Left lung (tissue), 14 donors: ENCODE measurements at places on chromosomes 2 and 18.

DNA sequence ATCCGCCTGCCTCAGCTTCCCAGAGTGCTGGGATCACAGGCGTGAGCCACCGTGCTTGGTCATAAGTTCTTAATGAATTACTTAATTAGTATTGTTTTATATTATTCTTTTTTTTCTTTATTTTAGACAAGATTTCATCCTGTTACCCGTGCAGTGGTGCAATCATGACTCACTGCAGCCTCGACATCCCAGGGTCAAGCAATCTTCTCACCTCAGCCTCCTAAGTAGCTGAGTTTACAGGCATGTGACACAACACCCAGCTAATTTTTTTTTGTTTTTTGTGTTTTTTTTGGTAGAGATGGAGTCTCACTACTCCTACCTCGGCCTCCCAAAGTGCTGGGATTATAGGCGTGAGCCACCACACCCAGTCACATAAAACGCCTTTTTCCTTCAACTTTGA, 17.3 kb downstream of the C2orf42 start:
- DNase-seq, result no peak

- DNase-seq, result peak; percentile 59
Observed at GRCh38 chr2:100427627-100428258, 10.3 kb upstream of the CHST10 start.

DNA sequence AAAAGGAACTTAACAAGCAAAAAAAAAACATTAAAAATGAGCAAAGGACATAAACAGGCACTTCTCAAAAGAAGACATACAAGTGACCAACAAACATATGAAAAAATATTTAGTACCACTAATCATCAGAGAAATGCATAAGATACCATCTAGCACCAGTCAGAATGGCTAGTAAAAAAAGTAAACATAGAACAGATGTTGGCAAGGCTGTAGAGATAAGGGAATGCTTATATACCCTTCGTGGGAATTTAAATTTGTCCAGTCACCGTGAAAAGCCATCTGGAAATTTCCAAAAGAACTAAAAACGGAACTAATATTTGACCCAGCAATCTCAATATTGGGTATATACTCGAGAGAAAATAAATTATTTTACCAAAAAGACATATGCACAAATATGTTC, 1751.3 kb upstream of the LRRTM1 start:
- DNase-seq, result no peak

DNA sequence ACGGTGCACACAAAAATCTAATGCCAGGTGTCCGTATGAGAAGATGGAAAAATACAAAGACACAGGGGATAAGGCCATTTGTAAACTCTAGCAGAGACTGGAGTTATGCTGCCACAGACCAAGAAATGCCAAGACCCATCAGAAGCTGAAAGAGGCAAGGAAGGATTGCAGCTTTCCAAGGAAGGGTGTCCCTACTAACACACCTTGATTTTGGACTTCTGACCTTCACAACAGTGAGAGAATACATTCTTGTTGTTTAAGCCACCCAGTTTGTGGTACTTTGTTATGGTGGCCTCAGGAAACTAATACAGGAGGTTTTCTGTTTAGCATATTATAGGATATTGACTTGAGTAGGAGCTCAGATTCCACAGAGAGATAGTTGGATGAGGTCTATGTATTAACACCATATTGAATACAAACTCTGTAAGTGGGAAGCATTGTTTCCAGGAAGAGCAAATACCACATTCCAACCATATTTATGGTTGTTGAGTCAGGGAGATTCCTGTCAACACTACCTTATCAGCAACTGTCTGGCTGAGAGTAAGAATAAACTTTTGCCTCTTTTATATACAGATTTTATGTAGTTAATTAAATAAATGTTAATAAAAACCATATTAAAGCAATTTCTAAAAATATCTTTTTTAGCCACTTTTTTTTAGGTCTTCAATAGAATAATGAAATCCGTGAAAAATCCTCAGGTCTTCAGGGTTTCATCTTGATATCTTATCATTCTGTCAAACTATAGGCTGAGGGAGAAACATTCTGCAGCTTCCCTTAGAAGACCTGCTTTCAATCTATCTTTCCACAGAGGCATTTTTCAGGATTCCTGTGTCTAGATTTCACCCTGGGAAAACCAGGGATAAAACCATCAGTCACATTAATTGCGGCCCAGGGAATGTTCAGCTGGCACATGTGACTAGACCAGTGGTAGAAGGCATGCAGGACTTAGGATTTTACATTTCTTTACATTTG, 35.4 kb upstream of the HNMT start:
- DNase-seq, result no peak

GRCh38 chr2:240596491-240596931, 10.0 kb downstream of the CAPN10 start:
- DNase-seq, result no peak

DNA sequence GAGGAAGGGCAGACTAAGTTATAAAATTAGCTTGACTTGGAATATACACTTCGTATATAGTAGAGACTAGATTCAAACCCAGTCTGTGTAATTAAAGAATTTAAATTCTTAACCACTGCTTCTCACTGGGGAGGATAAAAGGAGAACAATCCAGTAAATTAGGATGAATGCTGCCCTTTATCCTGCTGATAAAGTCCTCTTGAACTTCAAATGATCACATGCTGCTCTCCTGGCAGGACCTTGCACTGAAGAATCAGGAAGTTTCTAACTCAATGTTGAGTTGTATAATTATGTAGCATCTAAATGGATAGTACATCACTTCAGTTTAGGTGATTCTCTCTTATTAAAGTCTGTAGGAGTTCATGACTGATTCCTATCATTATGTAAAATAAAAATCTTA, 1179.7 kb downstream of the DSC3 start:
- DNase-seq, result no peak

DNA sequence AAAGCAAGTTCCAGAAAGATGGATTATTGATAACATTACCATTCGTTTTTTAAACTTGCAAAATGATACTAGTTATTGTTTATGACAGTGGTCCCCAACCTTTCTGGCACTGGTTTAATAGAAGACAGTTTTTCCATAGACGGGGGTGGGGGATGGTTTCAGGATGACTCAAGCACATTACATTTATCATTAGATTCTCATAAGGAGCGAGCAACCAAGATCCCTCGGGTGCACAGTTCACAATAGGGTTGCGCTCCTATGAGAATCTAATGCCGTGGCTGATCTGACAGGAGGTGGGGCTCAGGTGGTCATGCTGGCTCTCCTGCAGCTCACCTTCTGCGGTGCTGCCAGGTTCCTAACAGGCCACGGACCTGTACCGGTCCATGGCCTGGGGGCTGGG, 86.2 kb downstream of the BCL2 start:
- no peak for DNase-seq

DNA sequence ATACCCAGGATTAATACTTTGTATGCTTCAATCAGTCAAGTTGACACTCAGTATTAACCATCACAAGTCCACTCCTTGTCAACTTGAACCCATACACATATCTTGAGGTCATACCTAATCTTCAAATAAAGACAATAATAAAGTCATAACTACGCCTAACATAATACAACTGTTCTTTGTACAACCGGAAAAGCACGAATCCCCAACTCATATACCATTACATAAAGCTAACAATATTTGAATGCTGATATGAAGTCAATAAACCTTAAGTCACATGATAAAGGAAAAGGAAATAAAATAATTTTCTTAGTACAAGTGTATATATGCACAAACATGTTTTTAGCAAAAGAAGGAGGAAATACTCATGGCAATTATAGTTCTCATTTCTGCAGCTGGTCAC, 770.6 kb upstream of the GYPC start:
- DNase-seq, result no peak

- DNase-seq, result no peak
Observed at GRCh38 chr2:37190290-37190689, 1.8 kb upstream of the SULT6B1 start.

- peak; percentile 70 for DNase-seq
Observed at GRCh38 chr18:45690975-45691815, 32.8 kb upstream of the SLC14A1 start.

DNA sequence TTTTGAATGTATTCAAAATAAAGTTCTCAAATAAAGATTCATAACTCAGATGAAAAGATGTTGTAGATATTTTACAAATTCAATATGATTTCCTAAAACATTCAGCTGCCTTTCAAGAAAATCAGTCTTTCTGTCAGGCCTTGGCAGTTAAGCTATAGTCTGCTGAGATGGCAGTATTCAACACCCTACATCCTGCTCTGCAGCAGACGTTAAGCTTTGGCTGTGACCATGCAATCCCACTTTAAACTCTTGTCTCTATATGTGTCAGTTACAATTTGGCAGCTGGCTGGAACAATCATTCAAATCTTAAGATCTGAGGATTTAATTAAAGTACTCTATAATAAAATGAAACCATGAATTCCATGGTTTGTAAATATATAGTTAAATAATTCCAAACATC, 567.3 kb upstream of the ZNF804A start:
- DNase-seq, result no peak

- DNase-seq, result no peak
Observed at GRCh38 chr2:136206613-136207012, 88.7 kb upstream of the CXCR4 start.

GRCh38 chr2:29950481-29950880, 29.1 kb upstream of the ALK start:
- no peak for DNase-seq

DNA sequence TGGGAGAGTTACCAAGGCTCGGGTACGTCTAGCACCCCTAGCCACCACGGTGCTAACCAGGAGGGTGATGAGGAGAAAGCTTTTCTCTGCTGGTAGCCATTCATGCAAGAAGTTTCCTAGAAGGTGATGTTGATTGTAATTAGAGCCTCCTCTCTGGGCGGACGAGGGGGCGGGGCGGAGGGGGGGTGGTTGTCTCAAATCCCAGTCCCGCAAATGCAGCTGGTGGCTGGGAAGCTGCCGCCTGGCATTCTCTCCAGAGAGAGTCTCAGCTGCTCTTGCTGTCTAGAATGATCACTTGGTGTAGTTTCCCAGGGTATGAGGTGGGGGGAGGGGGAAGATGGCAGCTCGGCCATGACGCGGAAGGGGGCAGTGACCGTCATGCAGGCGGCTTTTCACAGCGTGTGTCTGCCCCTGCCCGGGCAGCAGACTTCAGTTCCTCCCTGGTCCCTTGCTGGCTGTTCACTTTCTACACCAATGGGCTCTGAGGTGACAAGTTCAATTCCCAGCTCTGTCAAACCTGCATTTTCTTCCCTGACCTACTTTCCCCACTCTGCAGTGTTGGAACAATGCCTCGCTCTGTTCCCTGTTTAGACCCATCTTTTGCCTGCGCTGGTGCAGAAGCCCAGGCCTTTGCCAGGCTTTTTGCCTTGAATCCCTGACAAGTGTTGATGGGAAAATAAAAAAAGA, 61.5 kb upstream of the KLF7 start:
- DNase-seq, result no peak

GRCh38 chr2:27083410-27084296, 2.9 kb upstream of the KHK start:
- DNase-seq, result no peak

DNA sequence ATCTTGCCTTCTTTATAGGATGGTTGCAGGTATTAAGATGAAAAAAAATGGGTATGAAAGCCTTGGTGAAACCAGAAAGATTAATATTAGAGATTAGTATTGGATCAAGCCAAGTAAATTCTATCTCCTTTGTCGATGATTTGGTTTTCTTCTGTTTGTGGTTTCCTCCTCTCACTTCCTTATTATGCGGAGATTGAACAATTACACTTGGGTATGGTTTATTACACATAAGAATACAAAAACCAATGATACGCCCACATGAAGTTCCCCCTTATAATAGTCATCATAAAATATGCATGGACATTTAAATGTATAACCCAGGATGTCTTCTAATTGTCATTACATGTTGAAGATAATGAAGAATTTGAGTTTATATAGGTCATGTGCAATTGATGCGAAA, 4.9 kb downstream of the LTBP1 start:
- no peak for DNase-seq

DNA sequence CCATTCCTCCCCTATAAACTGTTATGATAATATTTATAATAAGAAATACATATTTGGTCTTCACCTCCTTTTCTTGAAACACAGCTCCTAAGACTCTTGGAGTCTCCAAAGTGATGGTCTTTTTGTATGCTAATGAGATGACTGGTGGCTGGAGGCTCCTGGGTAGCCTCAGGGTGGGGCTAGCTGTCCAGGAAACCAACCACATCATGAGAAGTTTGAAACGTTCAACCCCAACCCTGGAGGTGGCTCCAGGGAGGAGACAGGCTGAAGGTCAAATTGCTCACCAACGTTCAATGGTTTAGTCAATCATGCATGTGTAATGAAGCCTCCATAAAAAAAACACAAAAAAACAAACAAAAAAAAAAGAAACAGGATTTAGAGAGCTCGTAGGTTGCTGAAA, 298.7 kb upstream of the MGAT5 start:
- DNase-seq, result no peak

DNA sequence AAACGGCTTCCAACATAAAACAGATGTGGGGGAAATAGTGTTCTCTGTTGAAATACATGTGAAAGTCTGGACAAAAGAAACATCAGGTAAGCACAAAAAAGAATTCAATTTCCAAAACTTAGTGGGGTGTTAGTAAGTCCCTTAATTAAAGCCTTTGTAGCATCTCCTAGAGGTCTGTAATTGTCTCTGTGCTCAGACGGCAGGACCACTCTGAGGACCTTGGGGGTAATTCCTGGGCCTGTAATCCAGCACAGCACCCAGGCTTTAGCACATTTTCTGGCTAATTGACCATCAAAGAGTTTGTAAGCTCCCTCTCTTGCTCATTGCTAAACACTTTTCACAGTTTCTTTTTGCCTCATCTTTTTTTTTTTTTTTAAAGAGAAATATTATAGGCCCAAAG, 80.3 kb downstream of the FARSB start:
- DNase-seq, result no peak

GRCh38 chr2:175152242-175152641, 15.8 kb downstream of the ATF2 start:
- no peak for DNase-seq

DNA sequence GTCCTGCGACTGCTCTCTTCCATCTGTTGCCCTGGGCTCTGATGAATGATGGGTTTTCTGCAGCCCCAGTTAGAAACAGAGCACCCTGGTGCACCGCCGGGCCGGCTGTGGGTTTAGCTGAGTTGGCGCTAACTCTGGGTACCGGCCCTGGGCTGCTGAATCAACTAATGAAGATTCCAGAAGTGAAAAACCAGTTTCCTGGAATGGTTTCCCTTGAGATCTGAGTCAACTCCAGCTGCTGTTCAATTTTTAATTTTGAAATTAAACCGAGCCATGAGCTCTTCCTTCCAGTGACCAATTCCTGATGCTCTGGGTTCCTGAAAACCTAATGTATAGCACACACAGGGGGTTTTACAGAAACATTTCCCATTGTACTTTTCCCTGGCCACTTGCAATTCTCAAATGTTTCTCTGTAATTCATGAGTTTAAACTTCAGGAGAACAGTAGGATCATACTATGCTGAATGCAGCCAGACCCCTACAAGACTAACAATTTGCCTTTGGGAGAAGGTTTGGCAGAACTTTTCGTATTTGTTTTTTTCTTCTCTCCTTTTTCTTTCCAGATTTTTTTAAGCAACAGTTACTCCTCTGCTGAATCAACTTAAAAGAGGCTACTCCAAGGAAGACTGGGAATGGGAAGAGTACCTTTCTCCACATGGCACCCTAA, 5.5 kb downstream of the COL6A3 start:
- no peak for DNase-seq
